Lower lobe of right lung (tissue), 2 donors: ENCODE measurements at places on chromosomes 1 and 21. TPM values are rescaled to one million over a fixed set of nuclear protein-coding genes. Genes with fewer than 3 reads are reported as not detected.

DNA sequence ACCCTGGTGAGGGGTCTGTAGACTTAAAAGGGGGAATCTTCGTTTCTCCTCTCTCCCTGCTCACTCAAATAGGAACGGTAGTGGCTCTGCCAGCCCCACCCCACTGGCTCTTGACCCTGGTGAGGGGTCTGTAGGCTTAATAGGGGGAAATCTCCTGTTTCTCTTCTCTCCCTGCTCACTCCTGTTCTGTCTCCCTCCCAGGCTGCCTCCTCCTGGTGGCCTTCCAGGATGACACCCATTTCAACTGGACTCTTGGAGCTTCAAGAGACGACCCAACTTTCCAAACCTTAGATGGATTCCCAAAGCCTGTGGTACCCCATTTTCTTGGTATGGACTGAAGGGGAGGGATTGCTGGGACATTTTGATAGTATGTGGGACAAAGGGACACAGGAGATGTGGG is 1.4 kb upstream of the EPHB2 start:
- H3K27me3 ChIP-seq, result peaks cover 34% of the 10 kb centered on the region
- H3K27ac ChIP-seq, result no peak overlapping the region
- H3K4me3 ChIP-seq, result no peak overlapping the region
- H3K4me1 ChIP-seq, result peaks cover 19% of the 10 kb centered on the region
- DNase-seq, result no peak

DNA sequence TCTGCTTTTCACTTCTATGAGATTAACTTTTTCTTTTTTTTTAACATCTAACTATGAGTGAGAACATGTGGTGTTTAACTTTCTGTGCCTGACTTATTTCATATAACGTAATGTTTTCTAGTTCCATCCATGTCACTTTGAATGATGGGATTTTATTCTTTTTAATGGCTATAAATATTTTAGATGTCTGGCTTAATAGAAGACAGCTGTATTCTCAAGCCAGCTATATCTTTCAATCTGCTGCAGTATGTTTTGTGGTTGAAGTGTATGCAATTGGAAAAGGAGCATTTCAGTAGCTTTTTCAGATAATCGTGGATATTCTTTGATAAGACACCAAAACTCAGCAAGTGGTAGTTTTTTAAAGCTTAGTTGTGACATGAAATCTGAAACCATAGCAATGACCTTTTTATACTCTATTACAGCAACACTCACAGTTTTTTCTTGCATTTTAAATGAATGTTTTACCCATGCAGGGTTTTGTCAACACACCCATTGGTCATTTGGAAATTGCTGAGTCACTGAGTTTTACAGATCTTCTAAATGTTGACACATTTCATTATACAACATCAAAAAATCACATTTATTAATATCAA is 5.7 kb upstream of the SVBP start:
- no peaks in the 10 kb centered on the region for H3K36me3 ChIP-seq
- H3K27me3 ChIP-seq, result no peaks in the 10 kb centered on the region
- H3K4me1 ChIP-seq, result peaks cover 15% of the 10 kb centered on the region
- no peak overlapping the region for H3K27ac ChIP-seq
- no peak for DNase-seq

SHISAL2A gene
- 1.6 TPM for total RNA-seq

F3 gene
- total RNA-seq, result 62.4 TPM

CXADR gene
- total RNA-seq, result 26.6 TPM

GRCh38 chr21:19998453-19998852 is 999.8 kb upstream of the NCAM2 start:
- DNase-seq, result no peak
- H3K36me3 ChIP-seq, result no peaks in the 10 kb centered on the region
- no peak overlapping the region for H3K4me3 ChIP-seq
- H3K4me1 ChIP-seq, result no peaks in the 10 kb centered on the region

MLLT11 gene
- total RNA-seq, result 0.56 TPM

- H3K4me3 ChIP-seq, result no peak overlapping the region
- no peaks in the 10 kb centered on the region for H3K27me3 ChIP-seq
- no peaks in the 10 kb centered on the region for H3K4me1 ChIP-seq
- DNase-seq, result no peak
- H3K36me3 ChIP-seq, result no peaks in the 10 kb centered on the region
- no peak overlapping the region for H3K27ac ChIP-seq
Observed at GRCh38 chr1:245247801-245248200, 93.0 kb downstream of the KIF26B start.

LDLRAD1 gene
- total RNA-seq, result 13.7 TPM

DNA sequence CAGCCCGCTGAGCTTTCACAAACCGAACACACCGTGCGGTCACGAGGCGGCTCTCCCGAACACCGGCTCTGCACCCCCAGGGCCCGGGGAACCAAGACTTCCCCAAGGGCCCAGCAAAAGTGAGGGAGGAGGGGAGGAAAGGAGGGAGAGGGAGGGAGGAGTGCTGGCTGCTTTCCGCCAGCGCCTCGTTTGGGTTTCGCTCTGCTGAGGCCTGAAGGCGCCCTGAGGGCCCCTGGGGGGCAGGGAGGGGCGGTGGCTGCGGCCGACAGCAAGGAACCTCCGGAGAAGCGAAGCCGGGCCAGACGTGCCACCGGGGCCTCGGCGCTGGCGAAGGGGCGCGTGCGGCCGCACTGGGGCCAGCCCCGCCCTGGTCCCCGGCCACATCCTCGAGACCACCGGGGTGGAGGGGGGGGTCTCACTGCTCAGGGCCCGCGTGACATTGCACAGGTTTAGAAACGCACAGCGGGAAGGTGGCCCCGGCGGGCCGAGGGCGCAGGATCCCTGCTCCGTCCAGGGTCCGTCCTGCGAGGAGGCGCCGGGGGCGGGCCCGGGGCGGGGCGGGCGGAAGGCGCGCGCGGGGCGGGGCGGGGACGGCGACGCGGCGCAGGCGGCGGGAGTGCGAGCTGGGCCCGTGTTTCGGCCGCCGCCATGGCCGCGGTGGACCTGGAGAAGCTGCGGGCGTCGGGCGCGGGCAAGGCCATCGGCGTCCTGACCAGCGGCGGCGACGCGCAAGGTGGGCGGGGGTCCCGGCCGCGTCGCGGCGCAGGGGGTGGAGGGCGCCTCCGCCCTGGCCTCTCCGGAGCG is at the start of gene PFKL:
Gene PFKL, plus strand, starts transcription at position 596 of the 804 bp plus-strand sequence. Its CDS starts 53 bp downstream, at position 649.
- no peaks in the 10 kb centered on the region for H3K36me3 ChIP-seq
- DNase-seq, result peak; percentile 80
- no peaks in the 10 kb centered on the region for H3K27me3 ChIP-seq
- peak within 1 kb of the TSS; percentile 95 for H3K27ac ChIP-seq
- H3K4me3 ChIP-seq, result peak within 1 kb of the TSS; percentile 78
- peaks cover 64% of the 10 kb centered on the region for H3K4me1 ChIP-seq

DNA sequence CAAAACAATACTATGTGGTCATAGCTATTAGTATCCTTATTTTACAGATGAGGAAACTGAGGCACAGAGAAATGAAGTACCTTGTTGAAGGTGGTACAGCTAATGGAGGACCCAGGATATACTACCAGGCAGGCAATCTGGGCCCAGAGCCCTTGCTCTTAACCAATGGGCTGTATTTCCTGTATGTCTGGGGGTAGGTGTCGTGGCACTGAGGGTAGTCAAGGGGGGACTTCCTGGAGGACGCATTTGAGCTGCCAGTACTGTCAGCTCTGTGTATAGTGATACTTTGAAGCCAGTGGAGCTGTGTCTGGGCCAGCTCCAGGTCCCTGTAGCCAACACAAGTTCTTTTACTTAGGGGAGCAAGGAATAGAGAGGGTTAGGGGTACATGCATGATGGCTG is 34.9 kb downstream of the FAM151A start:
- no peak overlapping the region for H3K27ac ChIP-seq
- H3K4me1 ChIP-seq, result no peaks in the 10 kb centered on the region
- no peaks in the 10 kb centered on the region for H3K27me3 ChIP-seq
- DNase-seq, result no peak
- no peaks in the 10 kb centered on the region for H3K36me3 ChIP-seq

IFNLR1 gene
- 11.7 TPM for total RNA-seq

SPRR2E gene
- not detected for total RNA-seq

GRCh38 chr1:45848714-45849113 is 45.3 kb downstream of the MAST2 start:
- no peak overlapping the region for H3K4me3 ChIP-seq
- no peaks in the 10 kb centered on the region for H3K27me3 ChIP-seq
- H3K4me1 ChIP-seq, result peaks cover 7% of the 10 kb centered on the region
- no peak for DNase-seq
- no peaks in the 10 kb centered on the region for H3K36me3 ChIP-seq

- no peak for DNase-seq
- H3K36me3 ChIP-seq, result peaks cover 59% of the 10 kb centered on the region
Observed at GRCh38 chr1:5906966-5907365, 85.3 kb downstream of the NPHP4 start.

DNA sequence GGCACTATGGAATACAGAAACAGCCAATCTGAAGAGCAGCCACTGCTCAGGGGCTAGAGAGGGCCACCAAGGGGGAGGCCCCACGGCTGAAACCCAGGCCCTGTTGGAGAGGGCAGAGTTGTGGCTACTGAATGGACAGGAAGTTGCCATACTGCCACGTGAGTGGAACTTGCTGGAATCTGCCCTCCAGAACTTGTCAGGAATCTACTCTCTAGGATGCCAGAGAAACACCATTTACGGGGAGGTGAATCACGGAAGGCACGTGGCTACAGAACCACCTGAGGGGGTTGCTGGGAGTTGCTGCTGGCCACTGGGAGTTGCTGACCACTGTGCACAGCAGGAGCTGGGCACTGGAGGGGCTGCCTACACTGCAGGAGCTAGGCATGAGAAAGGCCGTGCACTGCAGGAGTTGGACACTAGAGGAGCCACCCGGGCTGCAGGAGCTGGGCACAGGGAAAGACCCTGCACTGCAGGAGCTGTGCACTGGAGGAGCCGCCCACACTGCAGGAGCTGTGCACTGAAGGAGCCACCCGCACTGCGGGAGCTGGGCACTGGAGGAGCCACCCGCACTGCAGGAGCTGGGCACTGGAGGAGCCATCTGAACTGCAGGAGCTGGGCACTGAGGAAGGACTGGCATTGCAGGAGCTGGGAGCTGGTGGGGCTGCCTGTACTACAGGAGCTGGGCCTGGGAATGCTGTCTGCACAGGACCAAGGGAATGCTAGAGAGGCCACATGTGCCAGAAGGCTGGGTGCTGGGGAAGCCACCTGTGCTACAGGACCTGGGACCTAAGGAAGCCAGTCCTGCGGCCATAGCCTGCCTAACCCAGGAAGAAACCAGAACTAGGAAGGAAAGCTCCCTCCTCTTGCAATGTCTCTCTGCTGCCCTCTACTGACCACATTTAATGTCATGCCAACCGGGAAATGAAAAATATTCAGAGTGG is 343.4 kb downstream of the MATN1 start:
- peaks cover 12% of the 10 kb centered on the region for H3K4me1 ChIP-seq
- no peak for DNase-seq
- no peaks in the 10 kb centered on the region for H3K36me3 ChIP-seq

CD58 gene
- 39.5 TPM for total RNA-seq
